ENCODE measurements at places on chromosomes 12 and 14.

DNA sequence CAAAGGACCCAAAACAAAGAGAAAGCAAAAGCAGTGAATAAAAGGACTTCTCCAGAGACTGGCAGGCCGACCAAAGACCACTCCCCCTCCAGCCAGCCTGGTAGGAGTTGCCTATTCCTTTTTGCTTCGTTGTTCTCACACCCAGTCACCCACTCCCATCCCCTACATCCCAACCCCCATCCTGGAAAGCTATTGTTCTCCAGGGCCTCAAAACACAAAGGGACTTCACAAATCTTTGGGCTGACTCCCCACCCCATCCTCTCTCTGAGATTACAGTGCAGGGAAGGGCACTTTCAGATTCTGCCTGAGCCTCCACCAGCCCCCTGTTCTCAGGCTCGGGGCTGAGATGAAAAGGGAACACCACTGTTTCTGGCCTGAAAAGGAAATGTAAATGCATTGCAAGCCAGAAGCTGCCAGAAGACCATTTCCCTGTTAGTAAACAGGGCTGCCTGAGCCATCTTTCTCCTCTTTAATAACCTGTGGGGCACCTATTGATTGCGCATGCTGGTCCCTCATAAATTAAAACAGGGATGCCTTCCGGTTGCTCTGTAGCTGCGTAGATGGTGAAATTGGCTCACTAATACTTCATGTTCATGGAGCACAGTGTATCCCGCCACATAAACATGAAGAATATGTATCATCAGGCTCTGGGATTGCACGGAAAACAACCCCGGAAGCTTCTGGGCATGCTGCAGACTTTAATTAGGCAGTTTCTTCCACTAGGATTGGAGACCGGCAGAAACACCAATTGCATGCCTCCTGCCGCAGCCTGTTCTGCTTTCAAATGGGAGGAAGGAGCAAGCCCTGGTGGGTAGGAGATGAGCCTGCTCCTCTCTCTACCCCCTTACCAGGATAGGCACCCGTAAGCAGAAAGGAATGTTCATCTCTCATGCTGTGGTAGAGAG lies 130.3 kb upstream of the FUT8 start:
- H3K4me3 ChIP-seq = no peak overlapping the region
- H3K36me3 ChIP-seq = no peaks in the 10 kb centered on the region
- no peaks in the 10 kb centered on the region for H3K27me3 ChIP-seq
- peak overlapping the region; percentile 35 for H3K27ac ChIP-seq
- H3K4me1 ChIP-seq = peaks cover 10% of the 10 kb centered on the region
- DNase-seq = no peak

DNA sequence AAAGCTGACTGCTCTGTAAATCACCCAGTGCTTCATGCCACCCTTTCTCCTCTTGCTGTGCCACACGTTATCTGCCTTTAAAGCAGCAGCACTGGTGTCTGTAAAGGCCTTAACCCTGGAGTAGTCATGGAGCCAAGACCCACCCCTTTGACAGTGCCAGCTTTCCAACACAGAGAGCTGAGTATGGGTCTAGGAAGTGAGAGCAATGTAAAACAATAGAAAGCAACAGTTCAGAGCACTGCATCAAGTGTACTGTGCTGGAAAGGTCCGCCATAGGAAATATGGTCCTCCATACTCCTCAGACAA lies 139.5 kb downstream of the DAD1 start:
- no peak overlapping the region for H3K4me3 ChIP-seq
- DNase-seq = no peak
- H3K4me1 ChIP-seq = no peaks in the 10 kb centered on the region

DNA sequence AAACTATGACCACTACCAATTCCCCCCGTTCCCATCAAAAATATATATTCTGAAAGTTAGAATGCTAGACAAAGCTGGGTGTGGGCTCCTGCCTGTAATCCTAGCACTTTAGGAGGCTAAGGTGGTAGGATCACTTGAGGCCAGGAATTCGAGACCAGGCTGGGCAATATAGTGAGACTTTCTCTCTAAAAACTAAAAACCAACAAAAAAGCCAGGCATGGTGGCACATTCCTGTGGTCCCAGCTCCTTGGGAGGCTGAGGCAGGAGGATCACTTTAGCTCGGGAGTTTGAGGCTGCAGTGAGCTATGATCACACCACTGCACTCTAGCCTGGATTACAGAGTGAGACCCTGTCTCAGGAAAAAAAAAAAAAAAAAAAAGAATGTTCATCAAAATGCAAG lies 48.8 kb upstream of the COL2A1 start:
- no peaks in the 10 kb centered on the region for H3K36me3 ChIP-seq
- no peaks in the 10 kb centered on the region for H3K27me3 ChIP-seq
- H3K27ac ChIP-seq = no peak overlapping the region
- no peak overlapping the region for H3K4me3 ChIP-seq
- H3K4me1 ChIP-seq = no peaks in the 10 kb centered on the region

GRCh38 chr12:26359576-26359975 lies 164.2 kb downstream of the SSPN start:
- H3K27ac ChIP-seq = no peak overlapping the region
- no peaks in the 10 kb centered on the region for H3K4me1 ChIP-seq
- no peaks in the 10 kb centered on the region for H3K36me3 ChIP-seq
- DNase-seq = no peak

DNA sequence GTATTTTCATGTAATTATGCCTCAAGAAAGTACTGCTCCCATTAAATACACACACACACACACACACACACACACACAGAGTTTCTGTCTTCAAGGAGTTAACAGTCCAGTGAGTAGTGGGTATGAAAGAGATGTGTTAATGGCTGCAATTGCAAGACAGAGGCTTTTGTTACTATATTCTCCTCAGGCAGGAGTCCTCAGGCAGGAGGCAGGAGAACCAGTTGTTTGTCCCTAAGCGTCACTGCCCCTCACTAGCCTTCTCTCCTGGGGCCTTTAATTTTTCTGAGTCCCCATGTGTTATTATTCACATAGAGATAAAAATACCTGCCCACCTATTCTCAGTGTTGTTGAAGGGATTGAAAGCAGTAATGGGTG lies 31.2 kb downstream of the DAD1 start:
- peak overlapping the region; percentile 74 for H3K27ac ChIP-seq
- H3K36me3 ChIP-seq = no peaks in the 10 kb centered on the region
- H3K27me3 ChIP-seq = no peaks in the 10 kb centered on the region
- no peak for DNase-seq

DNA sequence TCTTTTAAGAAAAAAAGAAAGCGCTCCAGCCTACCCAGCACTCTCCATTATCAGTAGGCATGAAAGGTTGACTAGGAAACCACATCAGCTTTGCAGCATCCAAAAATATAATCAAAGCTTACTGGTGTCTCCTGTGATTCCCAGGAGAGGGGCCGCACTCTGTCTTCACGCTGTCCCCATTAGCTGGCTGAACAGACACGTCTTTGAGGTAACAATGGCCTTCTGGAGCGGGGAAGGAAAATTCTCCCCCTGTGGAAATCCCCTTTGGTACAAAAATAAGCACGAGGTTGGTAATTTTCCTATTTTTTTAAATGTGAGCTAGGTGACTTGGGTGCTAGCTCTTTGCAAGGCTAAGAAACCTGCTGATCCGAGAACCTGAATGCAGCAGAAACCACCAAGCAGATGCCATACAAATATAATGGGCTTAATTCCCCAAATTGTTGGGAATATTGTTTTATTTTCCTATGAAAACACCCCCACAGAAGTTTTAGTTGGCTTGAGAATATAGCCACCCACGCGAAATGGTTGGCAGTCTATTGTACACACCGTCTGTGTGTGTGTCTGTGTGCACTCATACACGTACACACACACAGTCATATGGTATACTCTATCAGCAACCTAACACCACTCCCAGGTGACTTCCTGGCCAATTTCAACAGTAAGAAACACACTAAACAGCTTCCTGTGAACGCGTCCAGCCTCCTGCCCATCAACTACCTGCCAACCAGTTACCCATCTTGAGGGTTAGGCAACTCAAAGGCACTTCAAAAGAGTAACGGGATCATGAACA lies 71.2 kb downstream of the KSR2 start:
- no peak overlapping the region for H3K4me3 ChIP-seq
- DNase-seq = no peak
- H3K4me1 ChIP-seq = no peaks in the 10 kb centered on the region

- no peak for DNase-seq
- no peaks in the 10 kb centered on the region for H3K4me1 ChIP-seq
- H3K27me3 ChIP-seq = no peaks in the 10 kb centered on the region
- H3K4me3 ChIP-seq = no peak overlapping the region
These were observed 65.9 kb upstream of the MED13L start for GRCh38 chr12:116343331-116343884.

GRCh38 chr12:106157802-106158201 lies 19.0 kb upstream of the NUAK1 start:
- no peaks in the 10 kb centered on the region for H3K27me3 ChIP-seq
- no peaks in the 10 kb centered on the region for H3K4me1 ChIP-seq
- no peaks in the 10 kb centered on the region for H3K36me3 ChIP-seq
- no peak overlapping the region for H3K27ac ChIP-seq
- H3K4me3 ChIP-seq = no peak overlapping the region

DNA sequence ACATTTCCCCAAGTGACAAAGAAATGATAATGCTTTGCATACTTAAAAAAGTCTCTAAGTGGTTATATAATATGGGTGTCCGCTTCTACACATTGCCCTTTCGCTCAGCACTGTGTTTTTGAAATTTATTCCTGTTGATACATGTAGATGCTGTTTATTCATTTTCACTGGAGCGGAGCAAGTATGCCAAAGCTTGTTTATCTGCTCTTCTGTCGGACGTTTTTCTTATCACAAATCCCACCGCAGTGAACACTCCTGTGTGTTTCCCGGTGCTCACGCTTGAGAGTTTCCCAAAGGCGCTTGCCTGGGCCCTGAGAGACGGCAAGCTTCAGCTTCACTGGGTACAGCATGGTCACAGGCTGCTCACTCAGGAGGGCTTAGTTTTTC lies 50.2 kb downstream of the TPCN1 start:
- H3K4me1 ChIP-seq = peaks cover 25% of the 10 kb centered on the region
- peak overlapping the region; percentile 65 for H3K27ac ChIP-seq
- H3K4me3 ChIP-seq = no peak overlapping the region
- no peak for DNase-seq
- H3K36me3 ChIP-seq = peaks cover 38% of the 10 kb centered on the region

DNA sequence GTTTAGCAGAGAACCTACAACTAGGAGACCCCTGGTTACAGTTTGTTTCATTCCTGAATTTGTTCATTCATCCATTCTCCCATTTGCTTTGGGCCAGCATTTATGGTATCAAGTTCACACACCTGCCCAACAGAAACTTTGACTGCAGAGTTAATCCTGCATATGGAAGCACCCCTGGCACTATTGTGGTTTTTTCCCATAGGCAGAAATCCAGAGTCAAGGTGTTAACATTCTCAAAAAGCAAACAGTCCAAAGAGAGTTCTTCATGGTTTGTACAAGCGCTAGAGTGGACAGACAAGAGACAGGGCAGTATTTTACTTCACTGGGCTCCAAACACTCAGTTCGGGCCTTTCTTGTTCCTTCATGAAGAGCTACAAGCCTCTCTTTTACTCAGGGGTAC lies 51.9 kb downstream of the KCNK10 start:
- H3K4me1 ChIP-seq = peaks cover 7% of the 10 kb centered on the region
- H3K27me3 ChIP-seq = no peaks in the 10 kb centered on the region
- no peak for DNase-seq
- peak overlapping the region; percentile 64 for H3K27ac ChIP-seq
- no peaks in the 10 kb centered on the region for H3K36me3 ChIP-seq
- H3K4me3 ChIP-seq = no peak overlapping the region

DNA sequence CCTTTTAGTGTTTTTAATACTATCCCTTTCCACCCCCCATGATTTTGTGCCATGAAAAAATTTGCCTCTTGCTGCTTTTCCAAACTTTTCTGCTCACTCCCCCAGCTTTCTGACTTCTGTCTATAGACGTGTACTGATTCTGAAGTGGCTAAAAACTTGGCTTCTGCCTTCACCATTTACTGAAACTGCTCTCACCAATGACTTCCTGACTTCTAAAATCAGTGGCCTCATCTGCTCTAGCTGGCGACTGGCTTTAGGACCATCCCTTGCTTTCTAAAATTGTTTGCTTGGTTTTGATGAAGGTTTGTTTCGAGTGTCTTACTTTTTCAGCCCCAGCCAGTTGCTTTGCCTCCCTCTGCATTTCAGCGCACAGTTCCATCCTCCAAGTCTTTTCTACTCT lies 145.3 kb downstream of the HELB start:
- H3K27me3 ChIP-seq = no peaks in the 10 kb centered on the region
- no peaks in the 10 kb centered on the region for H3K4me1 ChIP-seq
- no peak for DNase-seq
- no peak overlapping the region for H3K27ac ChIP-seq
- no peaks in the 10 kb centered on the region for H3K36me3 ChIP-seq
- H3K4me3 ChIP-seq = no peak overlapping the region

DNA sequence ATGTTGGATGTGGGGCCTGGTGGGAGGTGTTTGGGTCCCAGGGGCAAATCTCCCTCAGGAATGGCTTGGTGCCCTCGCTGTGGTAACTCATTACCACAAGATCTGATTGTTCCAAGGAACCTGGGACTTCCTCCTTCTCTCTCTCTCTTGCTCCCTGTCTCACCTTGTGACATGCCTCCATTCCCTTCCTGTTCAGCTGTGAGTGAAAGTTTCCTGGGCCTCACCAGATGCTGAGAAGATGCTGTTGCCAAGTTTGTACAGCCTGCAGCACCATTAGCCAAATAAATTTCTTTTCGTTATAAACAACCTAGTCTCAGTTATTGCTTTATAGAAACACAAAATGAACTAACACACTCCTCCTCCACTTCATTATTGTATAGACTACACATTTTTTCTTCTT lies 759.8 kb upstream of the MDGA2 start:
- H3K4me1 ChIP-seq = no peaks in the 10 kb centered on the region
- H3K27ac ChIP-seq = no peak overlapping the region
- no peaks in the 10 kb centered on the region for H3K36me3 ChIP-seq
- no peak overlapping the region for H3K4me3 ChIP-seq
- DNase-seq = no peak

DNA sequence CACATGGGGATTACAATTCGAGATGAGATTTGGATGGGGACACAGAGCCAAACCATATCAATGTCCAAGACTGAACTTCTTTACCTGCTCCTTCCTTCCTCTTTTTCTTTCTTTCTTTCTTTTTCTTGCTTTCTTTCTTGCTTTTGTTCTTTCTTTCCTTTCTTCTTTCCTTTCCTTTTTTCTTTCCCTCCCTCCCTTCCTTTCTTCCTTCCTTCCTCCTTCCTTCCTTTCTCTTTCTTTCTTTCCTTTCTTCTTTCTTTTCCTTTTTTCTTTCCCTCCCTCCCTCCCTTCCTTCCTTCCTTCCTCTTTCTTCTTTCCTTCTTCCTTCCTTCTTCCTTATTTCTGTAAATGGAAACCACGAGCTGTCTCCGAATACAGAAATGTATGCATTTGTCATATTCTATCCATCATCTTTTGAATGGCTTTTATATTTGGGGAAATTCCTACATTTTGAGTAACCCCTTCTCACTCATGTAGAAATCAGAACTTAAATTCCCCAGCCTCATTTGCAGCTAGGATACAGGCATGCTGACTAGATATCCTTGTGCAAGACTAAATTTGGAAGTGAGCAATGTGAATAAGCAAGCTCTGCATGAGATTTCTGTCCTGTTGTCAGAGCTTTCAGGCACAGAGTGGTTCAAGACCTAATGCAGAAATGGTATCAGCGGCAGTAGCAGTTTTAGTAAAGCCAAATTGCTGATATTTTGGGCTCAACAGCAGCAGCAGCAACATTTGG lies 11.5 kb downstream of the GPR33 start:
- no peaks in the 10 kb centered on the region for H3K36me3 ChIP-seq
- H3K27ac ChIP-seq = no peak overlapping the region
- no peaks in the 10 kb centered on the region for H3K27me3 ChIP-seq

GRCh38 chr14:90703841-90704737 lies 112.1 kb downstream of the TTC7B start:
- no peaks in the 10 kb centered on the region for H3K27me3 ChIP-seq
- H3K4me3 ChIP-seq = no peak overlapping the region
- no peaks in the 10 kb centered on the region for H3K36me3 ChIP-seq
- no peak for DNase-seq

- peaks cover 47% of the 10 kb centered on the region for H3K27me3 ChIP-seq
- no peak overlapping the region for H3K4me3 ChIP-seq
- no peaks in the 10 kb centered on the region for H3K4me1 ChIP-seq
These were observed 505 bp downstream of the KCNC2 start for GRCh38 chr12:75208856-75209811.
